Suppressor macrophage (primary cell): ENCODE measurements at places on chromosomes 3 and 15.
A peak's percentile ranks its signal among the peaks of the same experiment; 100 is the strongest.

DNA sequence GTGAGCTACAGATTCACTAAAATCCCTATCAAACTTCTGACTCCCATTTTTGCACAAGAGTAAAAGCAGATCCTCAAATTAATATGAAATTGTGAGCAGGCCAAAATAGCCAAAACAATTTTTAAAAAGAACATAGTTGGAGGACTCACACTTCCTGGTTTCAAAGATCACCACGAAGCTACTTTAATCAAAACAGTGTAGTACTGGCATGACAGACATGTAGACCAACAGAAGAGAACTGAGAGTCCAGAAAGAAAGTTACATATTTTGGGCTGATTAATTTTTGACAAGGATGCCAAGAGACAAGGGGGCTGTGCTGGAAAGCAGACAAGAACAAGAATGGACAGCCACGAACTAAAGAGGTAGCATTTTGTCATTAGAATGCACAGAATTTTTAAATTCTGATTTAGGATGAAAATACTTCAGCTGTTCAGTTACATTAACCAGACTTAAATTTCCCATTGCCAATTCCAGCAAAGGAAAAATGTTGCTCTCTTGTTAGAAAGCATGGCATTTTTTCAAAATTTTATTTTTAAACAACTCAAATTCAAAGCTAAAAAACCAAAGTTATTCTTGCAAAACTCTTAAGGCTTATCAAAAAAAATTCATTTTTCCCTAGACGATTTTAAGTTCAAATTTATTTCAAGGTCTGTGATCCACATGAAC is 14.0 kb downstream of the RYK start:
- no peak for DNase-seq

- DNase-seq: no peak
These were observed 32.0 kb downstream of the AMOTL2 start for GRCh38 chr3:134342259-134342658.

DNA sequence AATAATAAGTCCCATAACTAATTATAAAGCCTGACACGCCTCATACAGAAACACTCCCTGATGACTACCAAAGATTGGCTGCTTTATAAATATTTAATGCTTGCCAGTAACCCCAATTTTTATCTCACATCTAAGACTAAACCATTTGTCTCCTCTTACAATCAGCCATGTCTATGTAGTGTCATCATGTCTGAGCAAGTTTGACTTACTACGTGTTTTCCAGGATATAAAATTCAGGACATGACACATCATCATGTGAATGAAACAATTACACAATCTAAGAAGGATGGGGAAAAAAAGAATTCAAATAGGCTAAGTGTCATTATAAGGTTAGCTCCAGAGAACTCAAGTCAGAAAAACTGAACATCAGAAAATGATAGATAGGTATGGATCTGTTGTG is 208.7 kb downstream of the MECOM start:
- DNase-seq: peak; percentile 29

DNA sequence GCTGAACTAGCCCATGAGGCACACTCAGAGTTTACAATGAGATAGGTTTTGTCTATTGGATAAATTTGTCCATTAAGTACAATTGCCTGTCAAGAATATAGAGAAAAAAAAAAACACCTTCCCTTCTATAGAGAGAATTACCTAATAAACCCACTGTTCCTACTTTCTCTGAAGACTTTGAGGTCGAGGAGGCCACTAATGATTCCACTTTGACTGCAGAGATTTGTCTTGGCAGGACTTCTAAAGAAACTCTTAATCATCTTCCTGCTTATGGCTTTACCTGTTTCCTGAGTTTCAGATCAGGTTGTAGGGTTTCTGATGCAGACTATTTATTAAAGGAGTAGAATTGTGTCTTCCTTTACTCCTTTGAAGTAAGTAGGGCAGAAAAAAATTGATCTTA is 342.4 kb upstream of the KCNMB2 start:
- no peak for DNase-seq

GRCh38 chr3:68706536-68706935 is 225.8 kb downstream of the TAFA4 start:
- peak; percentile 0 for DNase-seq

- no peak for DNase-seq
These were observed 61.7 kb downstream of the FNDC3B start for GRCh38 chr3:172101107-172101506.

- peak; percentile 6 for DNase-seq
These were observed 985 bp downstream of the TRPC1 start for GRCh38 chr3:142724682-142725356.

GRCh38 chr3:94121161-94121560 is 58.3 kb downstream of the NSUN3 start:
- DNase-seq: no peak

- DNase-seq: no peak
These were observed 470.4 kb downstream of the ROBO1 start for GRCh38 chr3:79297245-79297960.

DNA sequence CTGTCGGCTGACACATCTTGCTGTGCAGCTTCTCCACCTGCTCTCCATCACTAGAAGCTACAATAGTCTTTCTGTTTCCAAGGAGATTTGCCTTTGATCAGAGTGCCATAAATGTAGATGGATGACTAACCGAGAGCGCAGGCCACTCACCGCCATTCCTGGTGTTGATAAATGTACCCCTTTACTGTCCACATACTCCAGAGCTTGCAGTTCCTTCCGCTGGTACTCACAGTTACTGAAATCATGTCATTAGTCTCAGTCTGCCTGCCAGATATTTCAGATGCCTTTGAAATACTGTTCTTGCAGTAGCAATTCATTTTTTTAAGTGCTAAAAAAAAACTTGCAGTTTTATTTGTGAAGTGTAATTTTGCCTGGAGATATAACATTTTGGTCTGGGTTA is 72.3 kb downstream of the BLM start:
- DNase-seq: no peak

DNA sequence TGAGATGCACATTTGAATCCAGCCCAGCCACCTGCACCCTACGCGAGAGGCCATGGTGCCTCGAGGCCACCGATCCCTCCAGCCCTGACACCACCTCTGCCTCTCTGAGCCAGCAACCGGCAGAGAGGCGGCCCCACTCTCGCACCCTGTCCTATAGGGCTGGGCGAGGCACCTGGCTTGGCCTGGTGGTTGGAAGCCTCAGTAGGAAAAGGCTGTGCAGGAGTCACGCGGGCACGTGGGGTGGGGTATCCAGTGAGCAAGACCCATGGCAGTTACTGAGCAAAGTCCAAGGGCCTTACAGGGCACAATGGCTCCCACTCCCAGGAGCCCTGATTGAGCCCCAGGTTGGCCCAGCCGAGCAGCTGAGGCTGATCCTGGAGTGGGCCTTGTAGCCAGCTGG is 12.4 kb upstream of the DUSP7 start:
- DNase-seq: no peak

- no peak for DNase-seq
These were observed 77.9 kb upstream of the LINGO1 start for GRCh38 chr15:77710637-77711036.

- DNase-seq: no peak
These were observed 849.3 kb downstream of the ROBO1 start for GRCh38 chr3:78918361-78919020.

DNA sequence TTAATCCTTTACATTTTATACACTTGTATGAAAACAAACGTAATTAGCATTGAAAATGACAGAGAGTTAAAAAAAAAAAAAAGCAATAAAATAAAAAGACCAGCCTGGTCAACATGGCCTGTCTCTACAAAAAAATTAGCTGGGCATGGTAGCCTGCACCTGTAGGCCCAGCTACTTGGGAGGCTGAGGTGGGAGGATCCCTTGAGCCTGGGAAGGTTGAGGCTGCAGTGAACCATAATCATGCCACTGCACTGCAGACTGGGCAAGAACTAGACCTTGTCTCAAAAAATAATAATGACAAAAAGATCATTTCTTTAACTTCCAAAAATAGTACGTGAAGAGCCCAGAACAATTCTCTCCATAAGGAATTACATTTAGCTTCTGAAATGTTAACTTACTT is 1.9 kb downstream of the SSR3 start:
- DNase-seq: no peak

DNA sequence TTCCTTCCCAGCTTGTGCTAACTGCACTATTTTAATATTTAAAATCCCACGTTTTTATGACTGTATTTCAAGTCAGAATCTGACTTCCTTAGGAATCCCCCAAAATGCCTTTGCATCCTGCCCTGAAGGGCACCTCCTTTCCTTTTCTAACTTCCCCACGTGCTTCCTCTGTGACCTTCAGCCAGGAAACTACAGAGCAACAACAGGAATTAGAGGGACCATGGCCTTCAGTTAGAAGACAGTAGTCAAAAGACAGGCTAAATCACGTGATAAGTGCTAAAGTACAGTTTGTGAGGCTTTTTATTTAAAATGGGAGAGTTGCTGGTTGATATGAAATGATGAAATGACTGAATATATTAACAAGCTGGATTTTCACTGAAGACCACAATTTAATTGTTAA is 11.8 kb upstream of the ABHD10 start:
- DNase-seq: peak; percentile 24

DNA sequence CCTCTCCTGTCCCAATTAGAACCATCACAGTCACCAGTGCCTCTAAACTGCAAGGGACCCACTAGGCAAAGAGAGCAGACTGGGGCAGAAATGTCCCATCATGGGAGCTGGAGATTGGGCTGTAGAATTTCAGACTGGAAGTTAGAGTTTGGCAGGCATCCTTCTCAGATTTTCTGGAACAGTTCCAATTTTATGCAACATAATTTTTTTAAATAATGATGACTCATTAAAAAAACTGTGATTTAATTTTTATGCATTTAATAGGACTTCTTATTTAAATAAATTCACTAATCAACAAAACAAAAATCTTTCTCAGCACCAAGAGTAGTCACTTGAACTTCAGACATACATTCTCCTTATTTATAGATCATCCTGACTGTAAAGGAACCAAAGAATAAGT is 84.6 kb upstream of the SLC7A14 start:
- DNase-seq: no peak

DNA sequence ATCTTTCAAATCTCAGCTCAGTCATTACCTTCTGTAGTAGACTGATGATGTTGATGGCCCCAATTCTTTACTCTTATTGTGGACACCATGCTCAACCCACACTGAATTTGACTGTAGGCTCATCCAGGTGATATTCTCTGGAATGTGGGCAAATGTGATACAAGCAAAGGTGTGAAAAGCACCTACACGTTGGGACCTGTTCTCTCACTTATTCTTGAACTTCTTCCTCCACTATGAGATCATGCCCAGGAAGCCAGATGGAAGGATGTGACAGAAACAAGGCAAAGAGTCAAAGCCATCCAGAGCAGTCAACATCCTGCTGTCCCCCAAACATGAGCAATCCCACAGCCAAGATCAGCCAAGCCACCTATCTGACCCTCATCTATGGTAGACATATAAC is 471.2 kb upstream of the UBE2E2 start:
- no peak for DNase-seq

DNA sequence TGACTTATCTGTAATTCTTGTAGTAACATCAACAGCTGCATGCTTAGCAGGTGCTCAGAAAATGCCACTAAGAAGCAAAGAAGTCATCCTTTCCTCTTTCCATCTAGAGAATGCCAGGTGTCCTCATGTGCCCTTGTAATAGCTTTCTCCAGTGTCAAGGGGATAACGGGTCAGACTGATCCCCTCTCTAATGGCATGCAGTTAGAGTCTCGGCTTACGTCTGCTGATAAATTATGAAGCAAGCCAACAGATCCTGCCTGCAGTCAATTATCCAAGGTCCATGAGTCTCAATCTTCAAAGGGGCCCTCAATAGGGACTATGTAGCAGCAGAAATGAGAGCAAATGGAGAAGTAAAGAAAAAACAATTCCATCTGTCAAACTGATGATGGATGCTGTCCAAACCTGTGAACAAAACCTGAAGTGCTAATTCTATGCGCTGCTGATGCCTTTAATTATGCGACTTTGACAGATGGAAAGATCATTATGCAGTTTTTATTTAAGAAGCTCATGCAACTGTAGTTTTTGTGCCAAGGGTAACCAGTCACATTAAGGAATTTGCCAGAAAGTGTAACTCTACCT is 162.8 kb upstream of the PEX5L start:
- no peak for DNase-seq

GRCh38 chr3:134751831-134752230 is 43.2 kb upstream of the EPHB1 start:
- no peak for DNase-seq
